ENCODE measurements at places on chromosomes 3 and 15.

- DNase-seq, result no peak
Measured at GRCh38 chr3:141218162-141218835, 13.3 kb upstream of the PXYLP1 start.

DNA sequence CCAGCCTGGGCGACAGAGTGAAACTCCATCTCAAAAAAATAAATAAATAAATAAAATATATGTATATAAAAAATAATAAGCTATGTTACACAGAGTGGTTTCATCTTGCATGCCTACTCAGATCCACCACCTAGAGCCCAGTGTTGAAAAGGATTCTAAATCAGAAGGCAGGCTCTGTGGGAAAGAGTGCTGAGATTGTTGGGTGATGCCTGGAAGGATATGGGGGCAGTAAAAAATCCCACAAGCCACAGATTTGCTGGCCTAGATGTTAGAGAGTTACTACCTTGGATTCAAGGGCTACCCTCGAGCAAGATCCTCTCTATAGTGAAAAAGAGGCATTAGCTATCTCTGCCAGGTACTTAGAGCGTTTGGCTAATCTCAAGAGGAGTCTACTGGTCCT lies 144.3 kb downstream of the STAC start:
- DNase-seq, result no peak

- no peak for DNase-seq
Measured at GRCh38 chr15:52728899-52729298, 49.7 kb upstream of the ATOSA start.

DNA sequence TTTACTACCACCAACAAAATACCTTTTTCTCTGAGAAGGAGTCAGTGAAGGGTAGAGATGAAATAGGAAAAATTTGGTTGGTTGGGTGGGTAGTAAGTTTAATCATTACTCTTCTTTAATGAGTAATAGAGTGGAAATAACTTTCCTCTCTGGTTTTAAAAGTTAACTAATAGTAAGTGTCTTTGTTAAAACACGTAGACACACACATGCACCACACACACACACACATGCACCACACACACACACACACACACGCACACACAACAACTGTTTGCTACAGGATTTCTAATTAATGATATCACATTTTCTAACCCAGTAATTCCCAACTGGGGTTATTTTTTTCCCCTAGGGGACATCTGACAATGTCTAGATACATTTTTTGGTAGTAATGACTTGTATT lies 84.1 kb downstream of the CHL1 start:
- no peak for DNase-seq

GRCh38 chr3:36679384-36680200 lies 84.8 kb downstream of the DCLK3 start:
- no peak for DNase-seq

GRCh38 chr15:98868564-98868963 lies 139.0 kb downstream of the PGPEP1L start:
- DNase-seq, result no peak

- DNase-seq, result no peak
Measured at GRCh38 chr15:48632651-48633050, 12.9 kb downstream of the FBN1 start.

- no peak for DNase-seq
Measured at GRCh38 chr3:152398495-152398894, 129.8 kb downstream of the MBNL1 start.

GRCh38 chr15:65089206-65089824 lies 12.8 kb downstream of the KBTBD13 start:
- no peak for DNase-seq

DNA sequence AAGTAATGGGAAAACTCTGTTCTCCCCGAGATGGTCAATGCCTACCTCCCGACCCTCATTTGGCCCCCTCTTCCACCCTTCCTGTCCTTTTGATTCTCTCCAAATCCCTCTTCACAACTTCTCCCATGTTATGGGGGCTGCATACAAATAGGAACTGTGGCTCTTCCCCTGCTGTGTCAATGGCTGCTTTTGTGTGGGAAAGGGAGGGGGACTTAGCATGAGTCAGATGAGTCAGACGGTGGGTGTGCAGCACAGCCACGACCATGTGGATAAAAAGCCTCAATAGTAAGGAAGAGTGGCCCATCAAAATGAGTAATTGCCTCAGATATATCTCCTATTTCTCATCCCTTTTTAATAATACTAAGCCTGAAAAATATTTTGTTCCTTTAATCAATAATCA lies 31.9 kb downstream of the SPATA16 start:
- peak; percentile 86 for DNase-seq

DNA sequence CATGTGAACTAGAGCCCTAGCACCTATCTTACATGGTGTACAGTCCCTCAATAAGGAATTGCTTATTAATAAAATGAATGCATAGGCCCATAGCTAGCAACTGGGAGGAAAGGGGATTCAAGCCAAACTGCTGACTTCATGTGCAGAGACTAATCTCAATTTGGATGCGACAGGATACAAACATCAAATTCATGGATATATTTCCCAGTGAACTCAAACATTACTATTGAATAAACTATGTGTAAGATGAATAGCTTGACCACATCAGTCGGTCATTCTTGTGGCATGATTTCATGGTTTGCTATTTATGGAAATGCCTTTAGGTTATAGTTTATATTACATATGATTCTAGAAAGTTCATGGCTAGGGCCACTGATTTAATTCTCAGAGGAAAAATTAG lies 268.6 kb upstream of the SLITRK3 start:
- DNase-seq, result peak; percentile 69

GRCh38 chr15:57064033-57064432 lies 145.6 kb downstream of the TCF12 start:
- no peak for DNase-seq

- DNase-seq, result no peak
Measured at GRCh38 chr3:55617385-55617784, 130.3 kb upstream of the WNT5A start.

DNA sequence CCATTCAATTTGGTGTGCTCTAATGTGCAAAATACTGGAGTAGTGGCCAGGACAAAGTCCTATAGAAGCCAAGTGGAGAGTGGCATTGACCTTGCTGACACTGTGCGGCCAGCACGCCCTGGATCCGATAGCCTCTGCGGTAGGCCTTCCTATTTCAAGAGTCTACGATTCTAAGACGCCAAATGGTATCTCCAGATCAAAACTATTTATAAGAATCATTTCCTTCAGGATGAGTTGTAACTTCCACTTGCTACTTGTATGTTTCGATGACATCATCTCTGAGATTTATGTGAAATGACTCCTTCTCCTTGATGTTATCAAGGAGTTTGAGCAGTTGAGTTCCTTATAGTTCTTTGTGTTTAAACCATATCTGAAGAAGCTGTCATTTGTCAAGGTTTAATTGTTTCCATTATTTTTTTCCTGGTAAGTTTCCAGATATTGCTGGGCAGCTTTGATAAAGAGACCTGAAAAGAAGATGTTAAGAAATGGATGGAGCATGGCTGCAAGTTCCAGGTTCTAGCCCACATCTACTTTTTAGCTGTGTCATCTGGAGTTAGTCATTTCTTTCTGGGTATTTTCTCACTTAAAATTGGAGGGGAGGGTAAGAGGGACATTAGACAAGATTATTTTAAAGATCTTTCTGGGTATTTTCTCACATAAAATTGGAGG lies 71.8 kb downstream of the TMEM44 start:
- no peak for DNase-seq

DNA sequence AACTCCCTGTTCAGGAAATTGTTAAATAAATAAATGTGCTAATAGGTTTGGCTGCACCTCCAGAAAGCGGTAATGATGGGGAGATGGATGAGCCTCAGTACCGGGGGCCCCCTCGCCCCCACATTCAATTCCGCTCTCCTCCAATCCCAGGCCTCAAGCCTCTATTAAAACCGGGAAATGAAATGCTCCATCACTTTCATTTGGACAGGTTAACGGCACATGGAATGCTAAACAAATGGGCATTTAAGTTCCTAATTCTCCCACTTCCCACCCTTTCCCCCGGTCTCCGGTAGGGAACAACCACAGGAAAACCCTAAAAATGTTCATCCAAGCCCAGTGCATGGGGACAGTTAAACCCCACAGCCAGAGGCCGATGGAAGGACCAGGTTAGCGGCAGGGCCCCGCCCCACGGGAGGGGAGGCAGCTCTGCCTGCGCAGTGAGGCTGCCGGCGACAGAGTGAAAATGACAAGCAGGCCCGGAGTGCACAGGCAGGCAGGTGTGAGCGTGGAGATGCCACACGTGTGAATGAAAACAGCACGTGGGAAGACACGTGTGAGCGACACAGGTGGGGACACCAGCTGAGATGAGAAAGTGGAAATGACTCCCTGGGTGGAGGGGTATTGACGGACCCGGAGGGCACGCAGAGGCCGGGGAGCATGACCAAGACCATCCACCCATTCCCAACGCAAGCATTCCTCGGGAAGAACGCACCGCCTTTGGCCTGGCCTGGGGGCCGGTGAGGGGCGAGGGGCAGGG lies 28.1 kb downstream of the RNU5B-1 start:
- no peak for DNase-seq

GRCh38 chr3:159322322-159322939 lies 520.6 kb downstream of the MFSD1 start:
- peak; percentile 58 for DNase-seq

GRCh38 chr3:36317915-36318314 lies 62.4 kb upstream of the STAC start:
- no peak for DNase-seq

- no peak for DNase-seq
Measured at GRCh38 chr15:51092480-51093040, 2.1 kb downstream of the TNFAIP8L3 start.

DNA sequence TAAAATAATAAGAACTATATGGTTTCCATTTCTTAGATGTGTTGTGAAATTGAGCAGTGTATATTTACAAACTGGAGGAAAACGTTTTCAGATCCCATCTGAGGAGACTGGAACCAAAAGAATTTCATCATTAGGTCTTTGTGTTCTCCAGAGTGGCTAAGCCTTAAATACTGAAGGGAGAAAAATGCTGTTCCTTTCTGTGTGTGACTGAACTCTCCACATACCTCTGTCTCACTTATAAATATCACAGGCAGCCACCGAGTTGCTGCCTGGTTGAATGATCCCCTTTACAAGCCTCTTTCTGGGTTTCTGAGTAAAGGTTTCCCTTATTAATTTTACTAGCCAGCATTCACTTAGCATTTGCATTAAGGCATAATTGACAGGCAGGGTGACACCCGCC lies 913.9 kb upstream of the NR2F2 start:
- no peak for DNase-seq

GRCh38 chr3:151976211-151977050 lies 103.0 kb downstream of the SUCNR1 start:
- peak; percentile 78 for DNase-seq

DNA sequence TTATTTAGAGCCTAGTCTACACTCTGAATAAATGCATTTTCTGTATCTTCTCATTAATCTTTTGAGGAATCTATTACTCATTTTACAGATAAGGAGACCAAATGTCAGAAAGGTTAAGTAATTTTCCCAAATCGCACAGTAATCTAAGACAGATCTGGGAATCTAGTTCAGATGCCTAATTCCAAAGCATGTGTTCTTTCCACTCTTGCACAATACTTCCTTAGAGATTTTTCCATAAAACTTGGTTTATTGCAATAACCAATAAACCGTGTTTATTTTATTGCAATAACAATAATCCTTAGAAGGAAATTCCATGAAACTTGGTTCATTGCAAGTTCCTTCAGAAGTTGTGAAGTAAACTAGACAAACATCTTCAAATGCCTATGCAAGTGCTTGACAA lies 17.4 kb upstream of the COL8A1 start:
- no peak for DNase-seq

DNA sequence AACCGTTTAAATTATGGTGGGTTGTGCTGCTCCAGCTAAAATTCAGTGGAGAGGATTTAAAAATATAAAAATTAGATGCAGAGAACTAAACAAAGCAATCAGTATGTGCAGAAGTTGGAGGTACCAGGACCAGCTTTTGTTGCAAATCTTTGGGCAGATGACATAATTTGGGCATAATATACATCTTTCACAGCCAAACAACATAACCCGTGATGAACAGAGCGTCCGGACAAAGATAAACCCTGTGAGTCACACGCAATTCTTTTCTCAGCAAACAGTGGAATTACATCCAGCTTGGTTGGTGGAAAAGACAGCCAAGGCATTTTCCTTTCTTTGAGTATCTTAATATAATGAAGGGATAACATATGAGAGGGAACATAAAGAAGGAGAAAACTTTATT lies 419.4 kb upstream of the ADAMTS9 start:
- peak; percentile 21 for DNase-seq

DNA sequence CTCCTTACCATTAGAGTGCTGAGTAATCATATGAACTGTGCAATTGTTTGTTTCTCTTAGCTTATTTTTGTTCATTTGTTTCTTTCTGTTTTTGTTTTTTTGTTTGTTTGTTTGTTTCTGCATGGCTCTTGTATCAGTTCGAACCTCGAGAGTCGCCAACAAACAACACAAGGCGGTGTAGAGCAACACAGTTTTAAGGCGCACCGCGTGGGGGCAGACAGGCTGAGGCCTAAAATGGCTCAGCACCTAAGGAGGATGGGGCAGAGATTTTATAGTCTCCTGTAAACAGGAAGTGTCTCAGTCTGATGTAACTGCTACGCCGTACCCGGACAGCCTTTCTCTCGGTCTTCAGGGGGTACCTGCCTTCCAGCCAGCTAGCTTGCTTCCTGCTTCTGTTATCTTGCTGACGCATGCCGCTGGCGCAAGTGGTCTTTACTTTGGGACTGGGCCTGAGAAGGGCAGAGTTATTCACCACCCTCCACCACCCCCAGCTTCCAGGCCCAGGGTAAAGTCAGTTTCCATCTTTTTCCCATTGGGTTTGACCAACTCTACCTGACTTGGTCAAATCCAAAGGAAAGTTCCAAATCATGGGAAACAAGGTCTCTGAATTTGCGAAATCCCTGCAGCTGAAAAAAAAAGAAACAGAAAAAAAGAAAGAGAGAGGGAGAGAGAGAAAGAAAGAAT lies 25.8 kb upstream of the MFGE8 start:
- DNase-seq, result no peak

GRCh38 chr15:35362195-35362829 lies 183.7 kb downstream of the DPH6 start:
- DNase-seq, result no peak

- no peak for DNase-seq
Measured at GRCh38 chr3:32310336-32310735, 71.9 kb downstream of the CMTM8 start.

DNA sequence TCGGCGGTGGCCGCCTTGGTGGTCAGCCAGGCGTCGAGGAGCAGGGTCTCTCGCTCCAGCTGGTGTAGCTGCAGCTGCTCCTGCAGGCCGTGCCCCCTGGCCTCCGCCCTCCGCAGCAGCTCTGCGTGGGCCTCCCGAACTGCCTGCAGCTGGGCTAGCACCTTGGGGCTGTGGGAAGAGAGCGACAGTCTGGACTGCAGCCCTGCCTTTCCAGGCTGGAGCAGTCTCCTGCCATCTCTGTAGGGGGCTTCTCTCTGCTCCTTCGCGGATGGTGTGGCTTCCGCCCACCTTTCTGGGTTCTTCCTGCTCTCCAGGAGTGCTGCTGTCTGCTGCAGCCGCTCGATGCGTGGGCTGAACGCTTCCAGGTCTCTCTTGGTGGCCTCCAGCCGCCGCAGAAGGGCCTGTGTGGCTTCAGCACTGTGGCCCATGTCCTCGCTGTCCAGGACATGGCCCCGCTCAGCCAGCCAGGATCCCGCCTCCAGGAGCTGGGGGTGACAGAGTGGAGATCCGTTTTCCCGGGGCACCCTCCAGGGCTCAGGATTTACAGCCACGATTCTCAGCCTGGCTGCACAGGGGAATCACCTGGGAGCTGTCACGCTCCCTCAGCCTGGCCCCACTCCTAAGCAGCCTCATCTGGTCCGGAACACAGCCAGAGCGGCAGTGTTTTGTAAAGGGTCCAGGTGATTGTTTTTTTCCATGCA lies 16.8 kb downstream of the PLA2G4B start:
- DNase-seq, result no peak

GRCh38 chr3:53554559-53555067 lies 60.2 kb downstream of the CACNA1D start:
- no peak for DNase-seq

Data from COLO829 (cell line).